Placental pericyte (primary cell): ENCODE measurements at places on chromosomes 3 and 15. TPM values are rescaled to one million over a fixed set of nuclear protein-coding genes. Genes with fewer than 3 reads are reported as not detected.

Gene P3H2
- total RNA-seq = 14.4 and 28.6 TPM in 2 replicates

Gene DZIP1L
- total RNA-seq = 20.8 and 45.2 TPM in 2 replicates

Gene PLA1A
- total RNA-seq = not detected in 2 replicates

Gene CCDC13
- 0.22 and 0.57 TPM in 2 replicates for total RNA-seq

Gene MAP2K5
- total RNA-seq = 3.3 and 7.4 TPM in 2 replicates
